ENCODE measurements at places on chromosomes 7 and 10.

GRCh38 chr7:134828361-134828760 is 48.9 kb downstream of the CALD1 start:
- DNase-seq = no peak

GRCh38 chr10:73959484-73960243 is 38.3 kb upstream of the VCL start:
- DNase-seq = no peak

DNA sequence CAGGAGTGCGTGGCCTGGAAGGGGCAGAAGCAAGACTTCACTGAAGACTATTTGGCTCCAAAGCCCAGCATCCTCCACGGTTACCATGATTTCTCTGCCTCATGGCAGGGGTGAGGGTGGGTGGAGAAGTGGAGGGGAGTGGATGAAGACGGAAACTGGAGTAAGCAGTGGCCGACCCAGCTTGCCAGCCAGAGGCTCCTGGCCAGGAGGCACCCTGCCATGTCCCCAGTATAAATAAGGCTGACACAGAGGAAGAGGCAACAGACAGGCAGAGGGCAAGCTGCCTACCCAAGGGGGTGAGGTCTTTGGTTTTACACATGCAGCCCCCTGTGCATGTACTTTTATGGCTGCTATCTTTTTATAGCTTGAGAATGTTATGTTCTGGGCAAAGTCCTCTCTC is 102.6 kb upstream of the TBX20 start:
- no peak for DNase-seq

DNA sequence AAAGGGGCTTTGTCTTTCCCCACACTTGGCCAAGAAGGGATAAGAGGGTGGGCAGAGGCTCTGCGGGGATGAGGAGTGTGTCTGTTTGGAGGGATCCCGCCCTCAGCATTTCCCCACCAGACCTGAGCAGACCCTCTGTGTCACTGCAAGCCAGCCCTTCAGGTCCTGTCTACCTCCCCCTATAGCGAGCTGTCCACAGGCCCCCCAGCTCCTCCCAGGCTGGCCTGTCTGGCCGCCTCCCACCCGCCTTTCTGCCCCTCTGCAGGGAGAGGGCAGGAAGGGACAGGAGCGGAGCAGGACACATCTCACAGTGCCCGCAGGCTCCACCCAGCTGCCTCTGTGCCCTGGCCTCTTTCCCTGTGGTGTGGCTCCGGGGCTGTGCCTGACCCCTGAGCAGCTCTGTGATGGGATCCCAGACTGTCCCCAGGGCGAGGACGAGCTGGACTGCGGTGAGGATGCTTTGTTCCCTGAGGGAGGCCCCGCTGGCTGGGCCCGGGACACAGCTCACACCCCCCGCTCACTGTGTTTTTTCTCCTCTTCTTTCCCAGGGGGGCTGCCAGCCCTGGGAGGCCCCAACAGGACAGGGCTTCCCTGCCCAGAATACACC is 17.5 kb upstream of the ZNF467 start:
- DNase-seq = no peak
